ENCODE measurements at places on chromosomes 5 and 9. TPM values are rescaled to one million over a fixed set of nuclear protein-coding genes. Genes with fewer than 3 reads are reported as not detected.

The FAM200C gene
- 17.9 TPM for total RNA-seq

The SYNPO gene
- total RNA-seq: 9.0 TPM

The STRBP gene
- total RNA-seq: 32.7 TPM

The ADGRV1 gene
- not detected for total RNA-seq

The GNA14 gene
- not detected for total RNA-seq

The PCDHGA10 gene
- 5.3 TPM for total RNA-seq

The CDH10 gene
- total RNA-seq: 0.53 TPM

The DMRT2 gene
- not detected for total RNA-seq

The PCDHB3 gene
- 19.9 TPM for total RNA-seq

The TAF11L5 gene
- total RNA-seq: not detected

The CA9 gene
- total RNA-seq: not detected

The GPR150 gene
- not detected for total RNA-seq

The PARP8 gene
- total RNA-seq: 0.28 TPM

The COL5A1 gene
- total RNA-seq: 205 TPM

The ERP44 gene
- total RNA-seq: 28.3 TPM

The IFNA16 gene
- total RNA-seq: not detected

The LECT2 gene
- not detected for total RNA-seq

The AGXT2 gene
- not detected for total RNA-seq

The ZNF367 gene
- total RNA-seq: 33.7 TPM

The LCN15 gene
- not detected for total RNA-seq

The PCDHB4 gene
- total RNA-seq: 1.7 TPM

The HACD4 gene
- not detected for total RNA-seq

The PAX5 gene
- 0.03 TPM for total RNA-seq
